ENCODE measurements at places on chromosomes 6 and 20. TPM values are rescaled to one million over a fixed set of nuclear protein-coding genes. Genes with fewer than 3 reads are reported as not detected.

Gene THBD
- total RNA-seq: 6.8 TPM

Gene CLVS2
- under 0.01 TPM for total RNA-seq

Gene TMEM217
- total RNA-seq: under 0.01 TPM

Gene FAM217A
- total RNA-seq: not detected

Gene OXT
- not detected for total RNA-seq

Gene PHACTR1
- total RNA-seq: 5.7 TPM

Gene SLC24A3
- total RNA-seq: 15.7 TPM

Gene KCNK5
- total RNA-seq: 1.6 TPM

Gene PPP1R3D
- total RNA-seq: 6.8 TPM

Gene TP53TG5
- not detected for total RNA-seq

Gene RAMACL
- total RNA-seq: 1.0 TPM

Gene CALHM6
- 8.9 TPM for total RNA-seq

Measured in skeletal muscle tissue (tissue), 5 donors.